KBM-7 (cell line): ENCODE measurements at places on chromosomes 5 and 9.

- peak; percentile 32 for DNase-seq
Measured at GRCh38 chr5:110441035-110441434, 285.4 kb downstream of the TMEM232 start.

- DNase-seq = no peak
Measured at GRCh38 chr5:33068786-33069185, 357.7 kb downstream of the NPR3 start.

- no peak for DNase-seq
Measured at GRCh38 chr5:53856506-53856905, 296.1 kb downstream of the NDUFS4 start.

GRCh38 chr5:170216257-170216864, 16.4 kb upstream of the C5orf58 start:
- DNase-seq = peak; percentile 58

DNA sequence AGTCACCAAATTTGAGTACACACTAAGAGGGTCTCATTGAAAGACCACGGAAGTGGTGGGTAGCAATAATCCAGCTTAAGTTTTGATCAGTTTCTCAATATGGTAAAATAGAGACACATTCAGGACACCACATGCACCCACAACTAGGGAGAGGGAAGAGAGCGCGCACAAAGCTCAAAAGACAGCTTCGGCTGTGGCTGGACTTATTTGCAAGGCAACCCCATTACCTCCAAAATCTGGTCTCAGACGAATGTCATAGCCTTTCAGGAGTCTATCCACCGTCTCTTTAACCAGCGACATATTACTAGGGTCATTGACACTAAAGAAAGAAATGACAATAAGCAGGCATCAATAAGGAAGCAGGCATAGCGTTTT, 443 bp downstream of the GABRB2 start:
- DNase-seq = no peak

DNA sequence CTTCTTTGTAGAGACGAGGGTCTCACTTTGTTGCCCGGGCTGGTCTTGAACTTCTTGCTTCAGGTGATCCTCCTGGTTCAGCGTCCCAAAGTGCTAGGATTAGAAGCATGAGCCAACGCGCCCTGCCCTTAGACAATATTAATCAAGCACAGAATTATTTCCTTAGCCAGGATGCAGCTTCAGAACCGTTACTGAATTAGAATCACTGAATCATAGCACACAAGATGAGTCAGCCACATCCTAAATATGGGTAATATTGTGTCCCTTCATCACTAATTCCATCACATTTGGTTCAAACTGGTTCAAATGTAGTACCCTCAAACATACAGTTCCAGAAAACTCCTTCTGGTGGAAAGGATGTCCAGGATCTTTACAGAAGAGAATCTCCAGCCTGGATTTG, 82.7 kb downstream of the BNC2 start:
- no peak for DNase-seq

DNA sequence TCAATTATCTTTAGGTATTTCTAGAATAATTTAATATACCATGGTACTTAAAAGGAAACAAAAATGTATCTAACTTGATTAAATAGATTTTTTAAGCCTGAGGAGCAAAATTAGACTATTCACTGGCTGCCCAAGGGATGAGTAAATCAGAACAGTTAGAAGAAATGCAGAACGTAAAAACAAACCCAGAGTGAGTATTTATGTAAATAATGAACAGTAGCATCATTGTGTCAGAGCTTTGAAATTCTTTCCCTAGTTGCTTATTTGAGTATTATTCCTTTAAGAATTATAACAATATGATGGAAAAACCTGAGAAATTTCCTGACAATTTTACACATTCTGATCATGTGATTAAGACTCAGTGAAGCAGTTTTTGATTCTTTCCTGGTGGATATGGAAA, 200.9 kb downstream of the GDNF start:
- DNase-seq = no peak

GRCh38 chr5:81835814-81836367, 85.0 kb upstream of the SSBP2 start:
- DNase-seq = no peak

DNA sequence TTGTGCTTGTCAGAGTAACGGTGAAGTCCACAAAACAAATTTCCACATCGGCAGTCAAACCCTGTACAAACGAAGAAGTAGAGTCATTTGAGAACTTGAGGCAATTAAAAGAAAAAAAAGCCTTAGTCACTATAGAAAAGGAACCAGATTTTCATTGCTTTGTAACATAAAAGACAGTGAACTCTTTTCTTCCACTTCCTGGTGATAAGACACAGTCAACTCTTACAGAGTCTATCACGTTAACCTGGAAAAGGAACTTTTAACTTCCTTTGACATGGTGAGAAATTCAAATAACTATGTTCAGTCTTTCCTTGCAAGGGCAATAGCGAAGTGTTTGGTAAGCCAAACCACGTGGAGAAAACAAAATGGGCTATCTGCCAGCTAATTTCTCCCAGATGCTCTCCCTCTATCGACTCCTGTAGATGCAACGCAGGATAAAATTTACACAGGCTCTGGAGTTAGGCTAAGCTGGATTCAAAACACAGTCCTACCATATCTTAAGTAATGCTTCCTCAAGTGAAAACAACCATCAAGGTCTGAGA, 8.9 kb downstream of the ZFAND5 start:
- DNase-seq = peak; percentile 55

DNA sequence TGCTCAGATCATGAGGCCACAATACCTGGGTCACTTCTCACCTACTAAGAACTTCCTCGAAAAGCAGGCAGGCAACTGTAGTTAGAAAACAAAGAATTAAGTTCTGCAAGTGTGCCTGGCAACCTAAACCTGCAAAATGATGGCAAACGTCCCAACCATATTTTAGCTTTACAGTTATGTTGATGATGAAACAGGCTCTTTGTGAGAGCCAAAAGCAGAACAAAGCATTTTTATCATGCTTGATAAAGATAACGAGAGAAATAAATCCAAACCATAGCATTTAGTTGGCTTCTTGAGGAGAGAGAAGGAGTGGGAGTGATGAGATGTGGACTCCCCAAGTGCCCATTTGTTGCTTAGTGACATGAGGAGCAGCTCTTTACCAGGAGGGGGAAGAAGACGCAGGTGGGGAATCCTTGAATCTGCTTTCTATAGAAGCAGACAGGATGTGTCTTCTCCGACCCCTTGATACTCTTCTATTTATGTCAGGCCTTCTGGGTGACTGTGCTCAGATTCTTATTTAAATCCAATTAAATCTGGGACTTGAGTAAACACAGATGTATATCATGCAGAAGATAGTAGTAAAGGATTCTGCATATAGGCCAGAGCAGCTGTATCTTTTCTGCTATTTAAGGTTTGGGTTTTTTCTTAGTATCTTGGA, 221.2 kb downstream of the TMEM167A start:
- no peak for DNase-seq

GRCh38 chr5:179730852-179731251, 1.8 kb upstream of the MAML1 start:
- no peak for DNase-seq

GRCh38 chr5:176822041-176822792, 11.9 kb downstream of the UNC5A start:
- DNase-seq = no peak

DNA sequence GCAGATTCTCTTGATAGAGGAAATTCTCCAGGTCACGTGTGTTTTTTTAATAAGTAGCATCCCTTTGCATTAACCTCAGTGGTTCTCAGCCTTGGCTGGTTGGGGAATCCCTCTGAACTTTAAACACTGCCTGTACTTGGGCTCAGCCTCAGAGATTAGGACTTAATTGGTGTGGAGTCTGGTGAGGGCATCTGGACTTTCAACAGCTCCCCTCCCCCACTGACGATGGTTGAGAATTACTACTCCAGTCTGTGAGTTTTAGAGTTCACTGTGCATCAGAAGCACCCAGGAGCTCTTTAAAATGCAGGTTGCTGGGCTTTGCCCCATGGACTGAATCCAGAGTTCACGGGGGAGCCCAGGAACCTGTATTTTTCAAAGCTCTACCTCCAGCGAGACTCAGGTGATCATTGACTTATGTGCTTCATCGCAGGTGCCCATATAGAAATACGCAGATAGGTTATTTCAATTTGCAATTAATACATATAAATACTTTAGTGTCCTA, 71.4 kb downstream of the DAPK1 start:
- DNase-seq = no peak

DNA sequence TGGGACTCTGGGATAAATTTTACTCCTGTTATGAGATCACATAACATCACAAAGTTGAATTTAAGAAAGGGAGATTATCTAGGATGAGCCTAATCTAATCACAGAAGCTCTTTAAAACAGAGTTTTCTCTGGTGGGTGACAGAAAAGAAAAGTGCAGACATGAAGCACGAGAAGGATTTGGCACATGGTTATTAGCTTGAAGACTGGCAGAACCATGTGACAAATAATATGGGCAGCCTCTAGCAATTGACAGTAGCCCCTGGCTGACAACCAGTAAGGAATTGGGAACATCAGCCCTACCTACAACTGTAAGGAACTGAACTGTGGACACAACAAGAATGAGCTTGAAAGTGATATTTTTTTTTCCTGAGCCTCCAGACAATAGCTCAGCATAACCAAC, 243.1 kb downstream of the HTR1A start:
- no peak for DNase-seq
